CD4-positive, alpha-beta memory T cell (primary cell): ENCODE measurements at places on chromosomes 7 and 10.

- H3K4me3 ChIP-seq: peak overlapping the region; percentile 60
- H3K36me3 ChIP-seq: no peaks in the 10 kb centered on the region
- H3K27me3 ChIP-seq: no peaks in the 10 kb centered on the region
These were observed 72.2 kb downstream of the DAGLB start for GRCh38 chr7:6375348-6376101.

DNA sequence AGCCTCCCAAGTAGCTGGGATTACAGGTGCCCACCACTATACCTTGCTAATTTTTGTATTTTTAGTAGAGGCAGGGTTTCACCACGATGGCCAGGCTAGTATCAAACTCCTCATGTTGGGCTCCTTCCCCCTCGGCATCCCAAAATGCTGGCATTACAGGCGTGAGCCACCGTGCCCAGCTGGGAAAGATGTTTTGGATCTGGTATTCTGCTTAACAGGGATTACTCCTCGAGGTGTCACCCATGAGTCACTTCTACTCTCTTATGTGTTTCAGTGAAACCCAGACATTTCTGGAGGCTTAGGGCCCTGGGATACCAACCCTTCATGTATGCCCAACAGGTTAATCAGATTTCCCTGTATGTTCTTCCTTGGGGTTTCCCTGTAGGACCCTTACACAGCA is 11.8 kb upstream of the OPN4 start:
- H3K36me3 ChIP-seq: no peaks in the 10 kb centered on the region
- DNase-seq: no peak
- no peaks in the 10 kb centered on the region for H3K27me3 ChIP-seq
- no peaks in the 10 kb centered on the region for H3K4me1 ChIP-seq
- H3K4me3 ChIP-seq: no peak overlapping the region

DNA sequence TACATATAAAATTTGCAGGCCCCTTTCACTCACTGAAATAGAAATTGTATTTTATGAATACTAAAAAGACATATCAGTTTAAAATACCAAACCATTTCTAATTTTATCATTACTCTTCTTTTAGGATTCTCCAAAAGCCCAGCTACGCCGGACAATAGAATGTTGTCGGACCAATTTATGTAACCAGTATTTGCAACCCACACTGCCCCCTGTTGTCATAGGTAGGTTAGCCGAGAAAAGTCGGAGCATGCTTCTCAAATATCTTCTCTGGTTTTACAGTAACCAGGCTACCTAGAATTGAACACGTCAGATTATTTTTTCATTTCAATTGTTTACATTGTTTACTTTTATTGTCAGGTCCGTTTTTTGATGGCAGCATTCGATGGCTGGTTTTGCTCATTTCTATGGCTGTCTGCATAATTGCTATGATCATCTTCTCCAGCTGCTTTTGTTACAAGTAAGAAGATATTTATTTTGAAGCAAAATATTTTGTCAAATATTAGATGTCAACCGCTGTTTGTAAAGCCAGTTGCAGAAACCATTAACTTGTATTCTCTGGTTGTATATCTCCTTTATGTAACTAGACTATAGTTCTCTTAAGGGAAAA is 57.6 kb downstream of the MMRN2 start:
- H3K27ac ChIP-seq: no peak overlapping the region
- no peaks in the 10 kb centered on the region for H3K4me1 ChIP-seq
- H3K36me3 ChIP-seq: peaks cover 7% of the 10 kb centered on the region
- H3K4me3 ChIP-seq: no peak overlapping the region

GRCh38 chr7:108973075-108973474 is 403.4 kb downstream of the DNAJB9 start:
- H3K27ac ChIP-seq: no peak overlapping the region
- no peak overlapping the region for H3K4me3 ChIP-seq
- H3K4me1 ChIP-seq: no peaks in the 10 kb centered on the region
- H3K36me3 ChIP-seq: no peaks in the 10 kb centered on the region
- no peak for DNase-seq
- no peaks in the 10 kb centered on the region for H3K27me3 ChIP-seq

GRCh38 chr7:117458977-117459583 is 20.7 kb upstream of the CFTR start:
- no peak overlapping the region for H3K4me3 ChIP-seq
- no peaks in the 10 kb centered on the region for H3K27me3 ChIP-seq
- no peak overlapping the region for H3K27ac ChIP-seq
- no peaks in the 10 kb centered on the region for H3K4me1 ChIP-seq
- H3K36me3 ChIP-seq: no peaks in the 10 kb centered on the region

GRCh38 chr10:131578472-131578970 is 267.0 kb upstream of the TCERG1L start:
- H3K4me1 ChIP-seq: no peaks in the 10 kb centered on the region
- no peak overlapping the region for H3K27ac ChIP-seq
- no peak overlapping the region for H3K4me3 ChIP-seq
- no peaks in the 10 kb centered on the region for H3K36me3 ChIP-seq
- no peak for DNase-seq
- no peaks in the 10 kb centered on the region for H3K27me3 ChIP-seq

- H3K4me3 ChIP-seq: no peak overlapping the region
- no peaks in the 10 kb centered on the region for H3K4me1 ChIP-seq
- no peaks in the 10 kb centered on the region for H3K36me3 ChIP-seq
- no peak for DNase-seq
- peaks cover 5% of the 10 kb centered on the region for H3K27me3 ChIP-seq
These were observed 70.5 kb downstream of the SDK1 start for GRCh38 chr7:3371601-3372000.

DNA sequence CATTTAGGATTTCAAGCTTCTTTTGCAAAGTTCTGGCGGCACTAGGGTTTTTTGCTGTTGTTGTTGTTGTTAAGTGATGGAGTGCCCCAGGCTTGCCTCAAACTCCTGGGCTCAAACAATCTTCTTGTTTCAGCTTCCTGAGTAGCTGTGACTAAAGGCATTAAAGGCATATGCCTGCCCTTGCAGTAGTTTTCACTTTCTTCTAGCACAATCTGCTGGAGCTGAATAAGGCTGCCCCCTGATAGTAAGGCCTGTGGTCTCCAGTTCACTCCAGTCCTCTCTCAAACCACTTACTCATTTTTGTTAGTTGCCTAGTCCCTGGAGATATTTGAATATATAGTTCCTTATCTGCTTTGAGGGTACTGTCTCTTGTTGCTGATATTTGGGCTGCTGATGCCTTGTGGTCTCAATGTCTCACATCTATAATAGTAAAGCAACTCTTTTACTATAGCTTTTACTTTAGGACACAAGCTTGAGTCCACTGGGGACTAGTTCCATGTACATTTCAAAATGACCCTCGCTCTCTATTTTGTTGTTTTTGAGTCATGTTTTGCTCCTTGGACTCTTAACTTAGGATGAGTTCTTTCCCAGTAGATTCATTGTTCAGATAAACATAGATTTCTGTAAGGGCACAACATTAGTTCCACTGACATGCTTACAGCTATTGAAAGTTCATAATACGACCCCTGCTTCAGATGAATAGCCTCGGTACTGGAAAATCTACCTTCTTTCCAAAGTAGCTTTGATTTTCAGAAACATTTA is 25.5 kb downstream of the PHF14 start:
- no peak for DNase-seq
- peaks cover 7% of the 10 kb centered on the region for H3K4me1 ChIP-seq
- H3K27me3 ChIP-seq: no peaks in the 10 kb centered on the region
- no peak overlapping the region for H3K27ac ChIP-seq
